ENCODE measurements at places on chromosomes 12 and 14.

DNA sequence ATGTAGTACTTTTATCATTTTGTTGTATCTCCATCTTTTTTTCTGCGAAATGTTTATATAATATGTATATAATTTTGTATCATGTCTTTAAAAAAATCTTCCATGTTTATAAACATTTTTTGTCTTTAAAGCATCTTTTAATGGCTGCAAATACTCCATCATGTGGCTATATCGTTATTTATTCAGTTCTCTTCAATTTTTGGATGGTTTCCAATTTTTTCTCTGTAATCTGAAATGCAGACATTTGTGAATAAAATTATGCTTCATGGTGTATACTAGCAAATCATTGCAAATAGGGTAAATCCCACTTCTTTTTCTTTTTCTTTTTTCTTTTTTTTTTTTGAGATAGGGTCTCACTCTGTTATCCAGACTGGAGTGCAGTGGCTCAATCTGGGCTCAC, 54.0 kb downstream of the CPSF2 start:
- DNase-seq: no peak

GRCh38 chr12:122975790-122976647, 975 bp downstream of the OGFOD2 start:
- no peak for DNase-seq

DNA sequence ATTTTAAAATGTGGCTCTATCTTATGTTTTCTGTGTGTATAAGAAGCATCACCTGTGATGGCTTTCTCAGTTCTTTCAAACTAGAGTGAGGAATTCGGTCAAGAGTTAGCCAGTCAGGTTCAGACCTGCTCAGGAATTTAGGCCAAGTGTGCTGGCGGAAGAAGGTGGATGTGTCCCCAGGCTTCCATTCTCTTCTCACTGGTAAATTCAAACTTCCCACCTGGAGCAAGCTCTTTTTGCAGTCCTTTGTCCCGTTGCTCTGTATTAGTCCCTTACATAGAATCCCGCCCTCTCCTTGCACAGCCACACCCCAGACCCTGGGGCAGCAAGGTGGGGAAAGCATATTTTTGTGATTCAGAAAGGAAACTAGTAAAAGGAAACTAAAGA, 124.7 kb upstream of the PWP1 start:
- no peak for DNase-seq

DNA sequence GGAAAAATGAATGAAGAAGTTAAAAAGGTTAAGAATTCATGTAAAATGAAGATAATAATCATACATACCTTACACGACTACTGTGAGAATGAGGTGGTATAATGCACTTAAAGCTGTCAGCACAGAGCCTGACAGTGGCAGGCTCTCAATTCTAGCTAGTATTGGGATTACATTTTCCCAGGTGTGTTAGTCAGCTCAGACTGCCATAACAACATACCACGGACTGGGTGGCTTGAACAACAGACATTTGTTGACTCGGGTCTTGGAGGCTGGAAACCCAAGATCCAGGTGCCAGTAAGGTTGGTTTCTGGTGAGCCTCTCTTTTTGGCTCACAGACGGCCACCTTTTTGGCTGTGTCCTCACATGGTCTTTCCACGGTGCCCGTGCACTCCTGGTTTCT, 167.8 kb downstream of the CHST11 start:
- no peak for DNase-seq

DNA sequence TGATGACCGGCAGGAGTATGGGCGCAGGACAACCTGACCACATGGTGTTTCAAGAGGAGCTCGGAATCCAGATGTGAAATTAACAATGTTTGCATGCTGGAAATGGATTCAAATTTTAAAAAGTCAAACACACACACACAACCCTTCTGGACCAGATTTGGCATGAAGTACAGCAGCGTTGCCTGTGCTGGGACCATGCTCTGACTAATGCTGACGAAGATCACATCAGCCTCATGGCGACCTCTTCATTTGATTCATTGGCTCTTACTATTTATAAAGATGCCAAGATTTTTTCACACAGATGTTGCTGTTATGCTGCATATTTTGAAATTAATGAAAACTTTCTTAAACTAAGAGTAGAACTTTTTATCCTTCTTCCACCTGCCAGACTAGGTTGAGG, 926.6 kb upstream of the TMEM132C start:
- no peak for DNase-seq

DNA sequence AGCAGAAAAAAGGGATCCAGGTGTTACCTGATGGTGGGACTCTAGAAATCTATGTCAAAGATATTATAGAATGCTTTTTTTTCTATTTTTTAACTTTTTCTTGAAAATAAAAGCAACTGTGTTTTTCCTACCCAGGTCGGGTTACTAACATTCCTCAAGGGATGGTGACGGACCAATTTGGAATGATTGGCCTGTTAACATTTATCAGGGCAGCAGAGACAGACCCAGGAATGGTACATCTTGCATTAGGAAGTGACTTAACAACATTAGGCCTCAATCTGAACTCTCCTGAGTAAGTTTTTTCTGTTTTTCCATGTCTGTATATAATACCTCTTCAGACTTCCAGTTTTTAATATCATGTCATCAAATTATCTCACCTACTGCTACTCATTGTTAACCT, 27.6 kb upstream of the KCNMB4 start:
- no peak for DNase-seq

- no peak for DNase-seq
These were observed 44.7 kb downstream of the SLC5A8 start for GRCh38 chr12:101165319-101165718.

DNA sequence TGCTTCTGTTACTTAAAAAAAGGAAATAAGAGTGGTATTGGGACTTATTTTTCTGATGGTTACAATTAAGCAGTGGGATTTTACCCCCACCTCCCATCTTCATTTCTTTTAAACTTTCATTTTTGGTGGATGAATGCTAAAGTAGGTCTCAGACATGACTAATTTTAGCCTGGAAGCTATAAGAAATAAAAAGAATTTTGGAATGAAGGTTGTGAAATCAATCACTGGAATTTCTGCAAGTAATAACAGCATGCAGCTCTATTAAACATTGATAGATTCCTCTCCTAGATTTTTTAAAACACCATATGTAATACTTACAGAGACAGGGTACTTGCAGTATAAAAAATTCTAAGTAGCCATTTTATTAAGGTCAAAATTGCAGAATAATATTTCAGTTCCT, 164.2 kb upstream of the CLEC14A start:
- DNase-seq: no peak

GRCh38 chr12:116245189-116245588, 32.3 kb downstream of the MED13L start:
- no peak for DNase-seq

- no peak for DNase-seq
These were observed 3.4 kb upstream of the RNASE8 start for GRCh38 chr14:21054123-21054767.

DNA sequence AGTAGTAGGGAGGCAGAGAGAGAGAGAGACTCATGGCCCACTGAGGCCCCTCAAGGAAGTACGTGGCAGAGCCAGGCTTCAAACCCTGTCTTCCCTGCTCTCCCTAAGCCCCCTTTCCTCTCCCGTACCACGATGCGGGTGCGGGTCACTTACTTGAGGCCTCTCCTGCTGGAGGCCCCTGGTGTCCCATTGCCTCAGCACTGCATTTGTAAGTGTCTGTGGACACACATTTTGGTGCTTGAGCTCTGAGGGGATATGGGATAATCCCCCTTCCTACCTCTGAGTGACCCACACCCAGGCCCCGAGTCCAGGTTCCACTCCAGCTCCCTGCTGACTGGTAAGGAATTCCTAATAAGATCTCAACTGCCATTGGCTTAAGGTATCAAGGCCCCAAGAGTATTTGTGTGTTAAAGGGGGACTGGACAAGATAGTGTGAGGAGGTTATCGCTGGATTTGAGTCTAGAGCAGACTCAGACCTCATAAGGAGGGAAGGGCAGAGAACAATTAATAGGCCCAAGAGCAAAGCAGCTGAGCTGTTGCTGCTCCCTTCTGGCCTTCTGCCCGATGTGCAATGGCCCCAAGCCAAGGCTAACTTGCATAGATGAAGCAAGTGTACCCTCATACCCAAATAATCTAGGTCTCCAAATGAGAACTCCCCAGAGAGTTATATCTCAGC, 71.9 kb downstream of the CRACR2A start:
- DNase-seq: no peak

Measured in KG1 (cell line).